ENCODE measurements at places on chromosomes 5 and 9.

DNA sequence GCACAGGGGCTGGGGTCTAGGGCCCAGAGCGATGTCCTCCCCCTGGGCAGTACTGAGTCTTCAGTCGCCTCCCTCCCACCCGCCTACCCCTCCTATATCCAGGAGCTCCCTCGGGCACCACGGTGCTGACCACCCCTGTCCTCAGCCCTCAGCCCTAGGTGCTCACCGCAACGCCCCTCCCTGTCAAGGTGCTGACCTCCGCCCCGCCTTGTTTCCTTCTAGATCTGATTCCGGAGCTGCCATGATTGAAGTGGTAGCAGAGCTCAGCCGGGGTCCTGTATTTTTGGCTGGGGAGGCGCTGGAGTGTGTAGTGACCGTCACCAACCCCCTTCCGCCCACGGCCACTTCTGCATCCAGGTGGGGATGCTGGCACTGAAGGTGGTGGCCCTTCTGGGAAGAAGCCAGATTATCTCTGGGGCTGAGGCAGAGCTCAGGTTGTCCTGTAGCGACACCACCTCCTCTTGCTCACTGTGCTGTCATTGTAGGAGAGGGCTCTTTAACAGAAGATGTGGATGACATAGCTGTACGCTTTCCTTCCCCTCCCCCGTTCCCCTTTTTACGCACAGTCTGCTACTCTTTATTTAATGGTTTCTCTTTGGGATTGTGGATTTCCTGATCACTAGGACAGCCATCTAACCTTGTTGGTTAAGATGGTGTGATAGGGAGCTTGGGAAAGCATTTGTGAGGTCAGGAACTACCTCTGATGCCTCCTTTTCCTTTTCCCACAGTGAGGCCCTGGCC is 598 bp downstream of the RGP1 start:
- peak; percentile 75 for DNase-seq

DNA sequence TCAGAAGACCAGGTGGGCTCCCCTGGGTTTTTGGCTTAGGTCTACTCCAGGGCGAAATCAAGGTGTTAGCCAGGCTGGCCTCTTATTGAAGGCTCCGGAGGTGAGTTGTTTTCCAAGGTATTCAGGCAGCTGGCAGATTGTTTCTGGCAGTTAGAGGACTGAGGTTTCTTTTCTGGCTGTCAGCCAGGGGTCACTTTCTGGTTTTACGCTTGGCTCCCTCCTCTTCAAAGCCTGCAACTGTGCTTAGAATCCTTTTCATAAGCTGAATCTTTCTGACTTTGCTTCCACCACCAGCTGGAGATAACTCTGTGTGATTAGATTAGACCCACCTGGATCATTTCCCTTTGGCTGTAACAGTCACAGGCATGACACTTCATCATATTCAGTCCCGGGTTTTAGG is 24.6 kb downstream of the RFK start:
- no peak for DNase-seq

GRCh38 chr9:14517154-14517906 is 175.9 kb downstream of the ZDHHC21 start:
- no peak for DNase-seq

DNA sequence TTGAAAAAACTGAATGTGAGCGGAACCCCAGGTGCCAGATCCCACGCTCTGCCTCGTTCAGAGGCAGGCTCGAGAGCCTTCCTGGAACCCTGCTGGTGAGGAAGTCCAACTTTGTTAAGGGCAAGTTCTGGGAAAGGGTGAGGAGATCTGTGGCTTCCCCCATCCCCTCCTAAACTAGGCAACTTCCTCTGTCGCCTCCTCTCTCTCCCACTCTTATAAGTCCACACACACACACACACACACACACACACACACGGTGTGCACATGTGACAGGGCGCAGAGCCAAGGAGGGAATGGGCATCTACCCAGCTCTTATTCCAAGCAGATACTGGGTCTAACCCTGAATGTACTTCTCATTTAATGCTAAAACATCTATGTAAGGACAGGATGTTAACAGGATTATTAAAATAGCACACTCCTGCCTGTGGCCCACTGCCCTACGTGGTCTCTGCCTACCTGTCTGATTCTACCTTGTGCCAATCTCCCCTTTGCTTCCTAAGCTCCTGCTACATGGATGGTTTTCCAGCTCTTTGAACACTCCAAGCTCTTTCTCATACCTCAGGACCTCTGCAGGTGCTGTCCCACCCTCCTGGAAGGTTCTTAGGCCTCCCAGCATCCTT is 72.4 kb upstream of the FBXW11 start:
- no peak for DNase-seq

DNA sequence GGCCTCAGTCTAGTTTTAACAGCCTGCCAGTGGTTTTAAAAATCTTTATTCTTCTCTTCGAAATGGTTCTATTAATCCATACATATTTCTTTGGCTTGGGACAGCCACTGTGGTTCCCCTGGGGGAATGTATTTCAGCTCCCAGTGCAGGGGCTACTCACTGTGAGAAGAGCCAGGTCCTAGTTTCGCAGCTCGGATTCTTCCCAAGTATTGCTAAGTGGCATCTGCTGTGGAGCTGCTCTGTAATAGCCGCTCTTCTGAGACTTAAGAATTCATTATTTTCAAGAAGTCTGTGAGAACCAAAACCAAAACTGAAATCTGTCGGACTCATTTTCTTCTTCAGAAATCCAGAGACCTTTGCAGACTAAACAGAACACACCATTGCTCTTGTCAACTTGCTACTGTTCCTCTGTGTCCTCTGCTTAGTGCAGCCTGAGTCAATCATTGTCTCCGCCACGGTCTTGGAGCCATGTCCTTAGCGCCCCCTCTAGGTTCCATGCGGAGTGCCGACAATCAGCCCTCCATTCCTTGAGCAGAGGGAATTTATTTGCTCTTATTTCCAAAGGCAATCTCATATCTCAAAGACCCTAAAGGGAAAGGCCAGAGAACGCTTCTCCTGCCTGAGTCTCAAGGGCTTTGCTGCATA is 478.2 kb downstream of the SPATA31D1 start:
- no peak for DNase-seq

DNA sequence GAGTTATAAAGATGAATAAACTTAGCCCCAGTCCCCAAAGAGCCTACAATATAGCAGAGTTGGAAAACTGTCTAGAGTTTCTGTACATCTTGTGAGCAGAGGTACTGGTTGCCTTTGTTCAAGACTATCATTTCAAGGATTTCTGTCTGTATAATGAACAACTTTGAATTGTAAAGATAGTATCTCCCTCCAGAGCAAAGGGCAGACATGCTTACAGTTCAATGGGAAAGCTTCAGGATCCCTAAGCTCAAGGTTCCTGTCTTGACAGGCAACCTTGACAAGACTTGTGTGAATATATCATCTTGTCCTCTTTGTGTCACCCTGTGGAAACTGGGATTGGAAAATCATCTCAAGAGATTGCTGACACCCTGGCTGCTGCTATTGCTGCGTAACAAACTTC is 242.8 kb upstream of the VLDLR start:
- DNase-seq = no peak

GRCh38 chr9:113635586-113635985 is 172.1 kb downstream of the RGS3 start:
- DNase-seq = no peak

DNA sequence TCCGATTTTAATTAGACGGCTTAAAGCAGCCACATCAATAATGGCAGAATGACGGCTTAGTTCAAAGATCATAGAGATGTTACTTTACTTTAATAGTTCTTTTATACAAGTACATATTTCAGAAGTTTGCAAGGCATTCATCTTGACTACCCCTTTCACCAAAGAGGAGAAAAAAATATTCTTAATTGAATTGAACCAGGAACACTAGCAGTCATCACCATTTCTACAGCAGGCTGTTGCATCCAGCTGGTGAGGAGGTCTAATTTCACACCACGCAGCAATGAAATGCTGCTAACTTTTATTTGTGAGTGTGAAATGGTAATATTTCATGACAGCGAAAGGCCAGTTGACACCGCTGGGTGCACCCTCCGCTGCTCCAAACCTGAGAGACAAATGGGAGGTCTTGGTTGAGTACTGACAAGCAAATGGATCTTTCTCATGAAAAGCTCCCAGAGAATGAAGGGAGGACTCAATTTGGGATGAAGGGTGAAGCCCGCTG is 322.2 kb downstream of the GLIS3 start:
- DNase-seq = no peak

- DNase-seq = no peak
These were observed 23.9 kb downstream of the SLC35A4 start for GRCh38 chr5:140588311-140589070.

DNA sequence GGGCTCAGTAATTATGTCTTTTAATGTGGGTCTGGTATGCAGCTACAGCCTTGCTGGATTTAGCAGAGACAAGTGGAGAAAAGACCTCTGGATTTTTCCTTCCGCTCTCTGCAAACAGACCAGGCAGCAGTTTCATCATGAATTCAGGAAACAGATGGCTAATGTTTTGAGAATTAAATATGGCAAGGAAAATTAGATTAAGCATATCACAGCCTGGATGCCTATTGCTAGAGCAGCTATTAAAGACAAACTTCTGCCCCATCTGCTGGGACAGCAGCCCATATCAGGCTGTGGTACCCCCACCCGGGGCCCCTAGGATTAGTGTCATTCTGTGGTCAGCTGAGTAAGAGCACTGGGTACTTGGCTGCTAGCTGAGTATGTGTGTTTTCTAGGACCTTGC is 6.2 kb downstream of the SKP2 start:
- DNase-seq = no peak

DNA sequence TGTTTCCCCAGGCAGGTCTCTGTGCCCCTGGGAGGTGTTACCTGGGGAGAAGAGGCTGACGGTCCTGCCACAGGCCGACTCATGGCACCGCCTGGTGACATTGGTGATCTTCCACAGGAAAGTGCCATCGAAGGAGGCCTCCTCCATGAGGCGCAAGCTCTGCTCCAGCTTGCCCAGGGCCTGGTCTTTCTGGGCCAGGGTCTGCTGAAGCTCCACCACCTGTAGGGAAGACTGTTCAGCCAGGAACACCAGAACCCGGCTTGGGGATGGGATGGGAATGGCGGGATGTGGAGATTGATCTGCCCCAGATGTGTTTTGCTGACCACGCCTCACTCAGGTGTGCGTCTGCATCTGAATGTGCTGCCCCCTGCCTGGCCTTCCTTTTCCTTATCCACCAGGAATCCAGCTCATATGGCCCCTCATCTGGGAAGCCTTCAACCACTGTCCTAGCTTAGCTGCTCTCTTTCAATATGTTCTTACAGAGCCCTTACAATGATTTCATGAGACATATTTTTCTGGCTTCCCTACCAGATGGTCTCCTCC is 15.2 kb downstream of the TRAF1 start:
- no peak for DNase-seq

DNA sequence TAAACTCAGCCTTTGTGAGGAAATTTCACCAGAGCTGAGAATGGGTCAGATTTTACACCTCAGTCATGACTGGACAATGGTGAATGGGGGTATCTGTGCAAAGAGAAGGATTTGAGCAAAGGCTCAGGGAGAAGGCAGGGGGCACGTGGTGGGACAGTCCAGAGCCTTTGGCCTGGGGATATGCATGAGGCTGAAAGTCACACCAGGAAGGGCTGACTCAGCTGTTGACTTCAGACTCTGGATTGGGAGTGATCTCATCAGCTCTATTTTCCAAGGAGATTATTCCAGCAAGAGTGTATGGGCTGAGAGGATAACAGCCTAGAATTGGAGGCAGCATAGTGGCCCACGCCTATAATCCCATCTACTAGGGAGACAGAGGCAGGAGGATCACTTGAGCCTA is 53.6 kb downstream of the SAXO1 start:
- DNase-seq = no peak

DNA sequence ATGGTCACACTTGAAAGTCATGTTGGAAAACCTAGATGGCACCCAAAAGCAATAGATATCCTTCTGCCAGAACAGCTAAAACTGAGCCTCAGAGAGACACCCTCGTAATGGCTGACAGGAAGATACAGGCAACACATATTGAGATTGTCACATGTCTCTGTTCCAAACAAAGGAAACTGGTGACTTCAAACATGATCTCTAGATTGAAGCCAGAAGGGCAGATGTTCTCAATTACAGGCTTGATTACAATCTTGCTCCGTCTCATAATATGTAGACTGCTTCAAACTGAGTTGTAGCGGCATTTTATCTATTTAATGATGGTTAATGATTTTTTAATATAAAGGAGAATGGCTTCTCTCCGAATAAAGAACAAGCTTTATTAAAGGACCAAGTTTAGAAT is 774.3 kb downstream of the KCTD16 start:
- DNase-seq = no peak

DNA sequence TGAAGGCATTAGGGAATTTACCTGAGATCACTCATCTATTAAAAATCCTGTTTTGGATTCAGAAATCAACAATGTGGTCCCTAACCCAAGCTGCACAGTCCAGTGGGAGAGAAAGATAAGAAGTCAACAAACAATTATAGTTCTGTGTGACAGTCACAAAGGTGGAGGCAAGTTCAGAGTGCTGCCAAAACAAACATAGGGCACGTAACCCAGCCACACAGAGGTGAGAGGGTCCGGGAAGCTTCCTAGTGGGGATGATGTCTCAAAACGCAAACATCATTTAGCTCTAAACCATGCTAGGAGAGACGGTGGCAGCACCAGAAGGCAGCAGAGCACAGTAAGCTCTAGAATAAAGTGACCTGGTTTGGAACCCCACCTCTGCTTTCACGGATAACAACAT is 158.9 kb downstream of the MAPKAP1 start:
- no peak for DNase-seq
